G401 (cell line): ENCODE measurements at places on chromosomes 4 and X.

GRCh38 chrX:44314259-44314734, 29.2 kb downstream of the EFHC2 start:
- DNase-seq: no peak

DNA sequence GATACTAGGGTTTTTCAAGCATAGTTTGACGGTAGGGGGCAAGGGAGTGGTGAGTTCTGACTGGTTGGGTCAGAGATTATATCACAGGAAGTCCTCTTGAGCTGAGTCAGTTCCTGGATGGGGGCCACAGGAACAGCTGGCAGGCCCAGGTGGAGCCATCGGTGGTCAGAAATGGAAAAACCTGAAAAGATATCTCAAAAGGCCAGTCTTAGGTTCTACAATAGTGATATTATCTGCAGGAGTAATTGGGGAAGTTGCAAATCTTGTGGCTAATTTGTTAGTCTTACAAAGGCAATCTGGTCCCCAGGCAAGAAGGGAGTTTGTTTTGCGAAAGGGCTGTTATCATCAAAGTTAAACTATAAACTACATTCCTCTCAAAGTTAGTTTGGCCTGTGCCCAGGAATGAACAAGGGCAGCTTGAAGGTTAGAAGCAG, 159.3 kb downstream of the PTCHD1 start:
- no peak for DNase-seq

- DNase-seq: no peak
Measured at GRCh38 chr4:16196482-16197393, 29.5 kb downstream of the TAPT1 start.

- DNase-seq: no peak
Measured at GRCh38 chrX:112736310-112736709, 56.6 kb upstream of the LHFPL1 start.

- no peak for DNase-seq
Measured at GRCh38 chr4:7337196-7338058, 97.3 kb downstream of the PSAPL1 start.

GRCh38 chr4:125988464-125988863, 673.7 kb downstream of the FAT4 start:
- DNase-seq: no peak

DNA sequence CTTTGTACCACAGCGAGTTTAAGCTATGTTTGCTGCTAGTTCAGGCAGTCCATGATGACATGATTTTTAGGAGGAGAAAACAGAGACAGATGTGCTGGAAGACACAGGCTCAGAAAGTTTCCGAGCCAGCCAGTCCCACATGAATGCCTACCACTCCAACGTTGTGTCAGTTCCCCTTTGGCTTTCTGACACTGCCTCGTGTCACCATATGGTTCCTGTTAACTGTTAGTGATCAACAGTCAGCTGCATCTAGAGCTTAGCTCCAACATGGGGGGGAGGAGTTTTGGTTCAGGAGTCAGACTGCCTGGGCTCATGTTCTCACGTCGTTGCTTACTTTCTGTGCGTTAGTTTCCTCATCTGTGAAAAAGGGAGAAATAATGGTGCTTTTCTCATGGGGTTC, 343.7 kb downstream of the MID1IP1 start:
- no peak for DNase-seq

- peak; percentile 2 for DNase-seq
Measured at GRCh38 chr4:24664956-24665355, 80.6 kb upstream of the DHX15 start.

DNA sequence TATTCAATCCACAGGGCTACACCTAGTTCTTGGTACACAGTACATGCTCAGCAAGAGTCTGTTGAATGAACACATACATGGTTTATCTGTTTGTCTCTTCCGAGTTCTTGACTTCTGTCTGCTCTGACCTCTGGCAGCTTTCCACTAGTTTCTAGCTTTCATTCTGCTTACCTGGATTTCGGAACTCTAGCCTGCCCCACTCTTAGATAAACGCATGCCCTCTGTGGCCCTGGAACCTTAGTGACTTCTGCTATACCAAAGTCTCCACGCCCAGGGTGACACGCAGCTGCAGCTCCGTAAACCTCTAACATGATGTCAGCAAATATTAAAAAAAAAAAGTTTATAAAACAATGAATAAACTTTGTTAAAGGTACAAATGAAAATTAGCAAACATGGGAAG, 1.3 kb upstream of the SLC25A4 start:
- no peak for DNase-seq

GRCh38 chrX:15631637-15632036, 30.9 kb upstream of the ACE2 start:
- no peak for DNase-seq

- peak; percentile 85 for DNase-seq
Measured at GRCh38 chr4:52244848-52245247, 193.7 kb downstream of the SPATA18 start.

GRCh38 chr4:183401473-183401872, 43.0 kb upstream of the CDKN2AIP start:
- no peak for DNase-seq

- no peak for DNase-seq
Measured at GRCh38 chrX:124534536-124534935, 188.2 kb downstream of the SH2D1A start.

- peak; percentile 5 for DNase-seq
Measured at GRCh38 chr4:152679414-152680281, at the start of gene TMEM154. Gene TMEM154, minus strand, starts transcription at chr4:152679997. Its CDS starts 64 bp downstream, at chr4:152679933.

GRCh38 chr4:163107754-163108153, 58.9 kb downstream of the NAF1 start:
- DNase-seq: no peak

DNA sequence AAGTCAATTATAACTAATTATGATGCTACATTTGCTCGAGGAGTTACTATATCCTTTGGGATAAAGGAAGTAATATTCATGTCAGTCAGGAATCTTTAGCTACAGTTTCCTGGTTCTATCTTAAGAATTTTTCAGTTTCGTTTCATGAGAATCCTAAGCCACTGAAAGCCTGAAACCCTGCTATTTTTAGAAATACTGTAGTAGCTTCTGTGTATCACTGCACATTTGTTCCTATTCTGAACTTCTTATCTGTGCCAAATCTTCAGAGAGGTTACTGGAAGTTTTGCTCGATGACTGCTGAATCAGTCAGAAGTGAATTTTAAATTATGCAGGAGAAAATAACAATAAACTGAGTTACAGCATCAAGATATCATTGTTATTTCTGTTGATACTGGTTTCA, 249.2 kb downstream of the TENM3 start:
- peak; percentile 35 for DNase-seq
